ENCODE measurements at places on chromosomes 5 and 9. TPM values are rescaled to one million over a fixed set of nuclear protein-coding genes. Genes with fewer than 3 reads are reported as not detected.

GRCh38 chr9:99822109-99822805 is 572 bp downstream of the NR4A3 start:
- peak; percentile 27 for DNase-seq

- no peak for DNase-seq
Measured at GRCh38 chr5:162078805-162079204, 11.2 kb downstream of the GABRG2 start.

- DNase-seq: no peak
Measured at GRCh38 chr5:6378766-6379103, 388 bp upstream of the MED10 start.

The PLPPR1 gene
- 0.22 TPM for total RNA-seq

The DRD1 gene
- not detected for total RNA-seq

The C9orf50 gene
- total RNA-seq: not detected

Data from thyroid gland (tissue), 4 donors.